ENCODE measurements at places on chromosomes 5 and 9.

- DNase-seq, result no peak
Measured at GRCh38 chr5:138905541-138905940, 30.4 kb upstream of the LRRTM2 start.

GRCh38 chr5:71839096-71839884, 120.2 kb downstream of the CARTPT start:
- no peak for DNase-seq

DNA sequence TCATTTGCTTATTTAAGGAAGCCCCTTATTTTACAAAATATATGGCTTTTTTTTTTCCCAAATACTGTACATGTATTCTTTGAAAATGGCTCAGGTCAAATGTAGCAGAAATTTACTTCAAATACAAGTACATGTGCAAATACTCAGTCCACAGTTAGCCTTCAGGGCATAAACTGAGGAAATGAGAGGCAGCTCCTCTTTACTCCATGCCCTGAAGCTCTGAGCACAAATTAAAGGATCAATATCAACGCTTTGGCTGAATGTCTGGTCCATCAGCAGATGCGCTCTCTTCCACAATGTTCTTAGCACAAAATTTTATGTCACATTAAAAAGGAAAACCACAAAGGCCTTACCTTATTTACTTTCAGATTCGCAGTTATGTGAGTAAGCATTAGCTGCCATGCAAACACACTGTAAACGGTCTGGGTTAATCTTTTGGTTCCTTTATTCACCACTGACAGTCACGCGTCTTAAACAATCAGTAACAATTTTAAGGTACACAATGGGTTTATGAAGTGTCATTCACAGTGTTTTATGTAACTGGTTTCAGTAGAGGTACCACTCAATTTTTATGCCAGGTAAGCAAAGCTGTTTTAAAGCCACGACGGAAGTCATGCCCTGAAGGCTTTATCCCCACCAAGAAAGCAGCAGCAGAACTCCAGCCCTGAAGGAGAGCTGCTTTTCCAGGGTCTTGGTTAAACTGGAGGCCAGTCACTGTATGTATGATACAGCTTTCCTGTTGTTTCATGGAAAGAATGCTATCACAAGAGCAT, 103.4 kb downstream of the OTULIN start:
- DNase-seq, result no peak

DNA sequence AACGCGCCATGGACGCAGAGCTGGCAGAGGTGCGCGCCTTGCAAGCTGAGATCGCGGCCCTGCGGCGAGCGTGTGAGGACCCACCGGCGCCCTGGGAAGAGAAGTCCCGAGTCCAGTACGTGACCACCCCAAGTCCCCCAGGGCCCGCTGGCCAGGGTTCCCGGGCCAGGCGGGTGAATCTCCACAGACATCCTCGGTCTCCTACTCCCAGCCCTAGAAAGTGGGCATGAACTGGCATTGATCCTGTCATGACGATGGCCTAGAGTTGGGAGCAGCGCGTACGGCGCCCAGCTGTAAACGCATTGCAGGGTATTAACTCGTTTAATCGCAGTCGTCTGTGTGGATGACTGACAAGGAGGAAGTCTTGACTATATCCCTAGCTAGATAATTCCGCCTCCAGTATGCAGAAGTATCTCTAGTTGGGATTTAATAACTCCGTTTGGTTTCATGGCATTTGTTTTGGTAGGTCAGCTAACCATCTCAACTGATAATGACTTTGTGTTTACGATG, 293 bp downstream of the CENPP start:
- DNase-seq, result no peak

DNA sequence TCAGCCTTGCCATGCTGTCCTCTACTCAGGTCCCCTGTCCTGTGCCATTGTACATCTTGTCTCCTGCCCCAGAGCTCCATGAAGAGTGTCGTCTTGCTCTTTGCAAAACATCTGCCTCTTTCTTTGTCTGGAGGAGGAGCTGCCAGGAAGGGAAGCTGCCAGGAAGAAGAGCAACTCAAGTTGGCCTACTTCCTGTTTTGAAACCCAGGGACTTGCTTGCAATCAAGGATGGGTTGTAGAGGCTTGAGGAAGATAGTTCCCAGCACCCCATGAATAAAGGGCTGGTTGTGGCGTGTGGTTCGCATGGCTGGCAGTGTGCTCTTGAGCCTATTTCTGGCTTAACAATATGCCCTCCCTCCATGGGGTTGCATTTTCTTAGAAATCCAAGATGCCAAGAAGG, 53.0 kb upstream of the CPEB4 start:
- no peak for DNase-seq

DNA sequence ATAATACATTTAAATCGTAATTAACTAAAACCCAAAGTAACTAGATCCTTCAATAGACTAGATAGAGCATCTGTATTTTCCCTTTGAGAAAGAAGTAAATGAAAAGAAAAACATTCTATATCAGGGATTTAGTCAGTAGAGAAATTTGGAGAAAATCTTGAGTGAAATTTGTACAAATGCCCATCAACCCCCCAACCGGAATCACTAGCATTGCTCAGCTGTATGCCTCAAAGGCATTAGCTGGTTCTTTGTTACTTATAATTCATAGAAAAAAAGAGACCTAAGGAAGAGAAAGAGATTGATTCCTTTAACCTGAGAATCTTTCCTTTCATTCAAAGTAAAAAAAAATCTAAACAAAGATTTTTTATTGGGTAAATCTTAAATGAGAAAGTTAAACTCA, 659 bp downstream of the OMD start:
- DNase-seq, result no peak

DNA sequence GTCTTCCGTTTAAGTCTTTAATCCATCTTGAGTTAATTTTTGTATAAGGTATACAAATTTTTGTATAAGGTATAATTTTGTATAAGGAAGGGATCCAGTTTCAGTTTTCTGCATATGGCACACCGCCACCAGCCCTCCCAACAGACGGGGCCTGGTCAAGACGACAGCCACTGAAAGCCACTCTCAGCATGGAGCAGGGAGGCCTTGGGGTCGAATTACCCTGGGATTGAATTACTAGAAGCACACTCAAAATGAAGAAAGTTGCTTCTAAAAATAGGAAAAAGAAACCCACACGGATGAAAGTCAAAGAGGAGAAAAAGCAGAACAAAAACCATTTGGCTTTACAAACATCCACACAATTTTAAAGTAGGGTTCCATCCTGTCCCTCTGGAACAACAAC, 586.2 kb upstream of the ADAMTS16 start:
- no peak for DNase-seq

DNA sequence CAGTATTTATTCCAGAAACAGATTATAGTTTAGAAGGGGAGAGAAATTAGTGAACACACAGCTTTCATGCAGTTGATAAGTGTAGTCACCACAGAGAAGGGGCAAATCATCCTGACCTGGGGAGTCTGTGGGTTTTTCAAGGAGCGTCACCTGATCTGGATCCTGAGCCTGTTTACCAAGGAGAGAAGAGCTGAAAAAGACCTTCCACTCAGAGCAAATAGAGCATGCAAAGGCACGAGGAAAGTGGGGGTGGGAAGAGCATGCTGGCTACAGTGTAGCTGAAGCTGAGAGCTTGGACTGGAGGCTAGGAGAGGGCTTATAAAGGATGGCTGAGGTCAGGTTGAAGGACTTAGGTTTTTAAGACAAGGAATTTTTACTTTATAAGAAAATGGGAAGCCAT, 30.4 kb downstream of the ACO1 start:
- no peak for DNase-seq

DNA sequence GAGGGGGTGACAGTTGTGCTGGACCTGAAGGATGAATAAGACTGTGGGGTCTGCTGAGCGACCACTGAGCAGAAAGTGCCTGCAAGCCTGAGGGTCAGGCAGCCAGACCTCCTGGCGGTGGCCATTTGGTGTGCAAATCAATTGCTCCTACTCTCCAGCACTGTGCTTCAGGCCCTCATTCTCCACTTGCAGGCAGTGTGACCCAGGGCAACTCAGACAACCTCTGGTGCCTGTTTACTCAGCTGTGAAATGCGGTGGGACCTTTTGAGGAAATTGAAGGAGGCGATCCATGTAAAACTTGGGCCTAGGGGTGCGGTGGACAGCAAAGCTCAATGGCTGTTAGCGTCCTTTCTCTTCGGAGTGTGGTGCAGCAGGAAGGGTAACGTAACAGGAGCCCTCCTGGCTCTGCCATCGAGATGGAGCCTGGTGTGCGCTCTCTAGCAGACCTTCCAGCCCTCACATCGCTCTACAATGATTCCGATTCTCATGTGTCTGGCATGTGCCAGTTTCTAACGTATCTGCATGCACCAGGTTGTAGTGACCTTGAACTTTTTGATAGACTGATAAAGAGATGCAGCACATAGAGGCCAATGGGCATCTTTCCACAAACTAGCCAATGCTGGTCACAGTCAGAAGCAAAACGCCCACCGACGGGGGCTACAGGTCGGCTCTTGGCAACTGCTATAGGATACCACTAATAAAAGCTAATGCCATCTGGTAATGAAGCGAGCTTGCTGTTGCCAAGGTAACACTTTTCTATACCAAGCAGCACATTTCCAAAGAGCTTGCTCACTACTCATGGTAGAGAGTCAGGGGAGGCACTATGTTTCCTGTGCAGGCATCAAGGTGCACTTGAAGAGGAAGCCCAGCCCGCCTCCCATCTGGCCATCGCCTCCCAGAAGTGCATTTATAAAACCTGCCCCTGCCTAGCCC, 159.7 kb upstream of the RAPGEF1 start:
- DNase-seq, result no peak

GRCh38 chr5:72185496-72186329, 78.4 kb downstream of the MAP1B start:
- no peak for DNase-seq

GRCh38 chr9:98811051-98811650, 3.7 kb downstream of the GALNT12 start:
- no peak for DNase-seq

DNA sequence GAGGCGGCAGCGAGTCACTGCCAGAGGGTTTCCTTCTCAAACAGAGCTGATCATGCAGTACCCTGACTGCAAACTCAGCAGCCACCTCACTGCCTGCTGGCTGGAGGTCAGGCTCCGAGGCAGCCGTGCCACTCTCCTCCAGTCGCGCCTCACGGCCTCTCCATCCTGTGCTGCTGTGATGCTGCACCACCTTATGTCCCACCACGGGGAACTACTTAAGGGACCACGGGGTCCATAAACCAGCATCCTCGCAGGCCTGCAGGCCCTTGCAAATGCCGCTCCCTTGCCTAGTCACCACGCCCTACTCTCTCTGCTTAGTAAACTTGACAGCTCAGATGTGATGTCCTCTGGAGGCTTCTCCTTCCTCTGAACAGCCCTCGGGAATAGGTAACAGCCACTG, 99.2 kb downstream of the CRB2 start:
- DNase-seq, result no peak

GRCh38 chr9:101432740-101433139, 2.8 kb downstream of the ALDOB start:
- DNase-seq, result no peak

- no peak for DNase-seq
Measured at GRCh38 chr9:26301659-26302058, 590.9 kb downstream of the CAAP1 start.

DNA sequence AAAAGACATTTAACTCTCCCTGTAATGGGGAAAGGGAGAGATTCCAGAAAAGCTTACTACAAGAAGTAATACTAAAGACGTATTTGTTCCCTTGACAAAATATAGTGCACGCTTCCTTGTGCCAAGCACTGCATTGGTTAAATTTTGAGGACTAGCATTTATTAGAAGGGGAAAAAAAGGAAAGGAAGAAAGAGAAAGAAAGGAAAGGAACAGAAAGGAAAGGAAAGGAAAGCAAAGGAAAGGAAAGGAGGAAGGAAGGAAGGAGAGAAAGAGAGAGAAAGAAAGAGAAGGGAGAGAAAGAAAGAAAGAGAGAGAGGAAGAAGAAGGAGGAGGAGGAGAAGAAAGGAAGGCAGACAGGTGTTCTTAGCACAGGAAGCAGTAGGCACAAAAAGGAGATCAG, 110.1 kb upstream of the CDH6 start:
- no peak for DNase-seq

- no peak for DNase-seq
Measured at GRCh38 chr9:115849679-115850412, 303.7 kb upstream of the PAPPA start.

DNA sequence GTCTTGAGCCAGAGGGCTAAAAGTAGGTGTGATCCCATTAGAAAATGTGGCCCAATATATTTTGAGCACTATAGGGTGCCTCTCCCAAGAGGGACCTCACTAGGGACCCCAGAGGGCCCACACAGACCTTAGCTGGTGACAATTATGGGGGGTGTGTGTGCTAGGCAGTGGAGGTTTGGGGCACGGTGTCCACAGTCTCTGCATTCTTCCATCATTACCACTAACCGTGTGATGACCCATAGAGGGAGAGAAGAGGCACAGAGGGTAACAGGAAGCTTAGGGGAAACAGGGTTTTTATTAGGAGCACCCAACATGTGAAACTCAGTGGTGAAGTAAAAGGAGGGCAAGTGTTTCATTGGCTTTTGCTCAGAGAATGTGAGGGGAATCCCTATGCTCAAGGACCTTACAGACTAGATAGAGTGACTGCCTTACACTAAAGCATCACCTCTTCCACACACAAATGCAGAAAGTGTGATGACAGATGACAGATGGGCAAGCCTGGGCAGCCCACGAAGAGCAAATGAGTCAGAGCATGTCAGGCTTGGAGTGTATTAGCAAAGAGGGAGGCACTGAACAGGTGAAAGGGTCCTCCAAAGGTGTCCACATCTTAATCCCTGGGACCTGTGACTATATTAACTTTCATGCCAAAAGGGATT, 2.5 kb upstream of the ACTL7A start:
- DNase-seq, result no peak

DNA sequence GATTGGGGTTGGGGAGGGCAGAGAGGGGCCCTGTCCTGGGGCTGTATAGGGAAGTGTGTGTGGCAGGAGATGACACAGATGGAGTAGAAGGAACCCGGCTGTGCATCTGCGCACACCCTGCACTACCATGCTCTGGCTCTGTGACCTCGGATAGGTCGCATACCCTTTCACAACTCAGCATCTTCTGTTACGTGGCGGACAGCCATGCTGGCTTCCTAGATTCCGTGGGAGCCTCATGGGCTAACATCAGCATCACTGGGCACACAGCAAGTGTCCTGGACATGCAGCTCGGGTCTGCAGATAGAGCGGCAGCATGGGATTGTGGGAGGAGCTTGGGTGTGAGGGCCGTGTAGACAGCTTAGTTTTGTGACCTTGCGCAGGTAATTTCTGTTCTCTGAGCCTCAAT, 9.2 kb downstream of the ARPC5L start:
- no peak for DNase-seq

DNA sequence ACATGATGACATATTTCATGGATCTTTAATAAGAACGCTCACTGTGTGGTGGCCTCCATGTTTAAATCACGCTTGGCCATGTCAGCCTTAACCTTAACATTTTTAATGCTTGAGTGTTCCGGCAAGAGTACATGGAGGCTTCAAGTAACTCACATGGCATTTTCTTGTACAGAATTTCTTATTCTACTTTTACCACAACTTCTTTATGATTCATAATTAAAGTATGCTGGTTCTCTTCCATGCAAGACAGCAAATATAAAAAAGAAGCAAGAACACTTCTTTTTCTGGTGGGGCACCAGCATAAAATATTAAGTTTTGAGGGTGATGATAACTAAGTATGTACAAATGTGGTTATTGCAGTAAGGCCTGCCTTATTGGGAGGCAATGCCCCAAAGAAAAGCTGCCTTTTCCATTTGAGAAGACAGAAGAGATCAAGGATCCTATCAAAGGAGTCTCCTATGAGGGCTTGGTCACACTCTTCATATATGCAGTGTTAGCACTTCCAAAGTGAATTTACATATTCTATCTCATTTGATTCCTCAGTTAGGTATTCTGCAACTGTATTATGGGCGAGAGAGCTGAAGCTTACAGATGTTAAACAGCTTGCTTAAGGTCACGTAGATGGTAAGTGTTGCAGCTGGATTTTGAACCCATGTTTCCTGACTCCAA, 382.7 kb upstream of the MEF2C start:
- no peak for DNase-seq

All from NK-92 treated with Interleukin-12 subunit alpha and Interleukin-12 subunit beta, amount 100 ng/mL, for 24 hours (cell line).